ENCODE measurements at places on chromosomes 12 and 14. TPM values are rescaled to one million over a fixed set of nuclear protein-coding genes. Genes with fewer than 3 reads are reported as not detected.

Gene PLBD1
- total RNA-seq = 0.95 TPM

Gene ACOT6
- not detected for total RNA-seq

DNA sequence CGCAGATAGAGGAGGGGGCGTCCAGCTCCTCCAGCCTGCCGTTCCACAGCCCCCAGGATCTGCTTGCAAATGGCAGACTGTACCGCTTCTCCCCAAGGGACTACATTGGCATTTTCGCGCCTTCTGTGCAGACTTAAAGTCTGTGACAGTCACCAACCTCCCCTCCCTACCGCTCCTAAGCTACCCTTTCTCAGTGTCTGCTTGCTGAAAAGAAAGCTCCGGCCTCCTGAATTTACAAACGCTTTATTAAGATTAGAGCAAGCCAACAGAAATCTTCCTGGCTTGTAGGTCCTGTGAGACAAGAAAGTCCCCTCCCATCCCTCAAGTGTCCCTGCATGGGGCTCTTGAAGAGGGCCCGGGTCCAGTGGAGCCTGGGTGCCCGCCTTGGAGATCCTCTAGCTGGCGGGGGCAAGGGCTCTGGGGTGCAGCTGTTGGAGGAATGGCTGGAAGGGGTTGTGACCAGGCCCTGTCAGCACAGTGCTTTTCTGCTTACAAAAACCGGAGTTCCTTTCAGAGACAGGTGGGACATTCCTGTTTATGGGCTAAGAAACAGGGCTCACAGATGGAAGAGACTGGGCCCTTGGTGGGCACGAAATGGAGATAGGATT, 2.8 kb upstream of the DLK1 start:
- no peak for DNase-seq

- no peak for DNase-seq
Measured at GRCh38 chr14:77883131-77883846, 83.4 kb downstream of the ADCK1 start.

DNA sequence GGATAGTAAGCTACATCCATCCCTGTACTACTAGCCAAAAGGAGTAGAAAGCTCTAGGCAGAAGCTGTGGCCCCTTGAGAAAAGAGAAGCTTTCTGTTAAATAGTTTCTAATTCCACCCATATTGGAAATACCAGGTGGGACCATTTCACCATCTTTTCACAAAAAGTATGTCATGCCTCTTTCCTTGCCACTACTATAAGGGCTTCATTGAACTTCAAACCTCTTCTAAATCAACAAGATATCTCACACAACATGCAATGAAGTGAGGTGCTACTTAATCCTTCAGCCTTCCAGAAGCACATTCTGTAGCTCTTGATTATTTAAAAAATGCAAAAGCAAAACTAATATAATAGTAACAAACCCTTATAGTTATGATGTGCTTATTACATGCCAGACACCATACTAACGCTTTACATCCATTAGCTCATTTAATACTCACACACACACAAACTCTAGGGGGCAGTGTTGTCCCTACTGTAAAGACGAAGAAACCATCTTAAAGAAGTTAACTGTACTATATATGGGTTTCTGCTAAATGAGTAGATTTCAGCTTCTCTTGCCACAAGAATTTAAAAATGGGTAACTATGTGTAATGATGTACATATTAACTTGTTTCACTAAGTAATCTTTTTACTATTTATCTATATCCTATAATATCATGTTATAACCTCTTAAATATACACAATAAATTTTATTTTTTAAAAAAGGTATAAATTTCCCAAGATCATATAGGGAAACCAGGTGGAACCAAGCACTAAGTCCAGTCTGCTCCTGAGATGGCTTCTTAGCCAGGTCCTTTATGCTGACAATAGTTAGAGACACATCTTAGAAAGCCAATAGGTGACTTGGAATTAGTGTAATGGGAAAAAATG, 124.4 kb downstream of the RPS29 start:
- DNase-seq = peak; percentile 41

Gene SERPINA9
- not detected for total RNA-seq

DNA sequence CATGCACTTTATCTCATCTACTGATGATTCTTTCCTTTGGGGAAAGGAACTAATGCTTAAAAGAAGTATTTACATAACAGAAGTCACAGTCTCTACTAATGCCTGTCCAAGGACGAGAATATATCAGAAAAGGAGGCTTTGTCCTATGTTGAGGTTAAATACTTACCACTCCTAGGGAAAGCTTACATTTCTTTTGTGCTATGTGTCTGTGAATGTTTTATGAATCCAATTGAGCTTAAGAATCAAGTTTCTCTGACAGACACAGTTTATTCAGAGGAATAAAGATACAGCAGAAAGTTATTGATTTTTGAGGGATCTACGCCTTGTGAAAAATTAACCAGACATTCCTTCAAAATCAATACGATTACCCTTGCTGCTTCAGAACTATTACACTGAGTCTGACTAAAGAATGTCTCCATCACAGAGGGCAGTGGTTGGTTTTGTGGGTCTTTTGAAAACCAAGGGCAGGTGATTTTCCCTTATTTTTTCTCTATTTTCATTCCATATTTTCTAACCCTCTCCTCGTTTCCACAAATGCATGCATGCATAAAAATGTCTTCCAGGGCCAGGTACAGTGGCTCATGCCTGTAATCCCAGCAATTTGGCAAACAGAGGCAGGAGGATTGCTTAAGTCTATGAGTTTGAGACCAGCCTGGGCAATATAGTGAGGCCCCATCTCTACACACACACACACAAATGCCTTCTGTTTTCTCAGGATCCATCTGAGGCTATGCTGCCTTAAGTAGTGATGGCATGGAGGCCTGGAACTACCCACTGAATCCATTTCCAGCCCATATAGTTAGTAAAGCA, 1095.1 kb downstream of the GALC start:
- DNase-seq = no peak

DNA sequence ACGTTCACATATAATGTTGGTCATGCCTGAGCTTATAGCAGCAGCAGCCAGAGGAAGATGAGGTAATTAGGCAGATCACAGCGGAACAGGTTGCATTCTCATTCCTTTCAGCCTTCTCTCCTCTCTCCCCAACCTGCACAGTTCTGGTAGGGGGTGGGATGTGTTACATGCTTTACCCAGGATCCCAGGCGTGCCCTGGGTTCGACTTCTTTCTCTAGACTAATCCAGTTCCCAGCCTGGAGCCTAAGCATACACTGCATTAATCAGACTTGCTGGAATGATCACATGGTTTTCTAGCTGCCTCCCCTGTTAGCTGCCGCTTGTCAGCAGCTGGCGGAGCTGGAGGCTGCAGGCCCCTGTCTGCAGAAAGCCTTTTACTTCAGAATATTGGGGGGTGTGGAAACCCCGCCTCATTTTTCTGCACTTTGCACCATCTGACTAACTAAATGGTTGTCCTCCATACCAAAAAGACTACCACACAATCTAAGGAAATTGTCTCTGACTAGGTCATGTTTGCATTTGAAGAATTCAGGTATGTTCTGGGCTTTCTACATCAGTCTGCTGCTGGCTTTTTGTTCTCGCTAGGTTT, 46.0 kb upstream of the EVL start:
- DNase-seq = no peak

DNA sequence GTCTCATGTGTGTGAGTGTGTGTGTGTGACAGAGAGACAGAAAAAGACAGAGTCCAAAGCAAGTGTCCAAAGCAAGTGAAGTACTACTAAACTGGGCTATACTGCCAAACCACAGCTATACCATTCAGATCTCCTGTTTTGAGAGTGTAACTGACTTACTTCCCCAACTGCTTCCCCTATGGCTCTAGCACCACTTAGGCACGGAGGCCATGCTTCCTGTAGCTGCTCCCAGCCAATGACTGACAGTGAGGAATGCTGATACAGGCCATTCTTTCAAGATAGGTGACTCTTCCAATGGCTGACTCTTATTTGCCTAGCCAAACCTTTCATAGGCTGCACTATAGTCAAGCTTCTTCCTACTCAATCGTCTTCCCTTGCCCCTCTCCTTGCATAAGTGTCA, 393.2 kb downstream of the BCAT1 start:
- no peak for DNase-seq

Gene SRRM4
- total RNA-seq = not detected

- no peak for DNase-seq
Measured at GRCh38 chr12:104399740-104400612, 56.8 kb upstream of the CHST11 start.
